Stimulated activated CD4-positive, alpha-beta T cell treated with anti-CD3 and anti-CD28 coated beads, Interleukin-15, amount 100 ng/mL, for 1 hour (primary cell): ENCODE measurements at places on chromosomes 5 and 9.

DNA sequence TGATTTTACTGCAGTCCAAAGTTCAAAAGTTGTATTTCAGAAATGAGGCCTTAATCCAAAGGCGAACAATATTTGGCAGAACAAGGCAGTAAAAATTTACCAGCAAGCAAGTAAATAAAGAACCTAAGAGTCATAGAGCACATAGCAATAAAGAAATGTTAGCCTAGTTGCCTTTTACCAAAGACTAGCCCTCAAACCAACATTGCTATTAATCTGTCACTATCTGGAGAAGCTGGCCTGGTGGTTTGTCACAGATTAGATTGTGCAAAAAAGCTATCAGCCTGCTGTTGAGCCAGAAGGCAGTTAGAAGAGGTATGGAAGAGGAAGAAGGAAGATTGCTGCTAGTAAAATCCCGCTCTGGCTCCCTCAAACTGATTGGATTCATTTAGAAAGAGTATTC, 304.7 kb upstream of the KLF4 start:
- DNase-seq: no peak

GRCh38 chr5:17317473-17317872, 100.0 kb downstream of the BASP1 start:
- DNase-seq: no peak

GRCh38 chr5:142167458-142167857, 58.9 kb downstream of the NDFIP1 start:
- no peak for DNase-seq

GRCh38 chr5:58457050-58457449, 2.8 kb downstream of the PLK2 start:
- no peak for DNase-seq

GRCh38 chr9:20297646-20298084, 324.6 kb downstream of the MLLT3 start:
- DNase-seq: no peak

DNA sequence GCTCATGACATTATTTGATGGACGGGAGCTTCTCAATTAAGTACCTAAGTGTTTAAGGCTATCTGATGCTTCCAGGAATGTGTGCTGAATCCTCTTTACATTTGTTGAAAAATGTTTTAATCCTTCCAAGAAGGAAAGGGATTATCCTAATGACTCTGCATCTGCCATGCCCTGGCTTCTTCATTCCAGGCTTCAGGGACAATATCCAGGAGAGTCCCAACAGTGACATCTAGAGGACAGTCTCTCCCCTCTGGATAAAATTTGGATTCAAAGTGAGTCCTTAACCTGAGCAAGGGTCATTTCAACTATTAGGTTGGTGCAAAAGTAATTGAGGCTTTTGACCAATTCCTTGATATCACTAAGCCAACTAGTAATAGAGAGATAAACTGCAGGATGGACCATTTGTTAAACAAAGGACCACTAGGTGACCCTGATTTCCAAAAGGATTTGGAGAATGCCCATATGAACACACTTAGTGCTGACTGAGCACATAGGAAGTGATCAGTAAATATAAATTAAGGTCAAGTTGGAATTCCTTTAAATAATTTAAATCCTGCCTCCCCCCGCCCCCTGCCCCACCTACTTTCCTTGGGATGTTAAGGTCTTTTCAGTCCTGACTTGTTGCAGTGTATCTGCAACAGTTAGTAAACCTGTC, 19.1 kb downstream of the TNFSF8 start:
- no peak for DNase-seq

DNA sequence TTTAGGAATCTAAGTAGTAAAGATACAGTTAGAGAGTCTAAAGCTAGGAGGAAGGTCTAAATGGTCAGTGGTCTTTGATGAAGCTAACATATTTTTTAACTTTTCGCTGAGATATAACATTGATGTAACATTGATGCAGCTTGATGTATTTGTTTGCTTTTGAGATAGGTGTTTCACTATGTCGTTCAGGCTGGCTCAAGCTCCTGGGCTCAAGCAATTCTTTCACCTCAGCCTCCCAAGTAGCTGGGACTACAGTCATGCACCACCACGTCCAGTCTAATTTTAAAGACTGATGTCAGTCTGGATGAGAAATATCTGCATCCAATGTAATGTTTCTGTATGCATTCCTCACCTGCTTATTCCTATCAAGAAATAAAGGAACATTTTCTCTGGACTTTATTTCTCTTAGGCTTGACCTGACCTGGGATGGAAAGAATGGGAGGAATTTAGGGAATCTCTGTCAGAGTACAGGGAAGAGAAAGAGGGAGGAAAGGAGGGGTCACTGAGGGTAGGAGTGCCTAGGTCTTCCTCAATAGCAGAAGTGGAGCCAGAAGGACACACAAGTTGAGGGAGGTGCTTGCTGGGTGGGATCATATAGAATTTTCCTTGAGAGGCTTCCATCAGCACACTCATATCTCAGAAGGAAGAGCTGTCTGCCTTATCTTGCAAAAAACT, 101.5 kb upstream of the GPBP1 start:
- no peak for DNase-seq

GRCh38 chr9:116207371-116208111, 54.0 kb downstream of the PAPPA start:
- no peak for DNase-seq

GRCh38 chr5:33319151-33319550, 121.6 kb upstream of the TARS1 start:
- DNase-seq: no peak

DNA sequence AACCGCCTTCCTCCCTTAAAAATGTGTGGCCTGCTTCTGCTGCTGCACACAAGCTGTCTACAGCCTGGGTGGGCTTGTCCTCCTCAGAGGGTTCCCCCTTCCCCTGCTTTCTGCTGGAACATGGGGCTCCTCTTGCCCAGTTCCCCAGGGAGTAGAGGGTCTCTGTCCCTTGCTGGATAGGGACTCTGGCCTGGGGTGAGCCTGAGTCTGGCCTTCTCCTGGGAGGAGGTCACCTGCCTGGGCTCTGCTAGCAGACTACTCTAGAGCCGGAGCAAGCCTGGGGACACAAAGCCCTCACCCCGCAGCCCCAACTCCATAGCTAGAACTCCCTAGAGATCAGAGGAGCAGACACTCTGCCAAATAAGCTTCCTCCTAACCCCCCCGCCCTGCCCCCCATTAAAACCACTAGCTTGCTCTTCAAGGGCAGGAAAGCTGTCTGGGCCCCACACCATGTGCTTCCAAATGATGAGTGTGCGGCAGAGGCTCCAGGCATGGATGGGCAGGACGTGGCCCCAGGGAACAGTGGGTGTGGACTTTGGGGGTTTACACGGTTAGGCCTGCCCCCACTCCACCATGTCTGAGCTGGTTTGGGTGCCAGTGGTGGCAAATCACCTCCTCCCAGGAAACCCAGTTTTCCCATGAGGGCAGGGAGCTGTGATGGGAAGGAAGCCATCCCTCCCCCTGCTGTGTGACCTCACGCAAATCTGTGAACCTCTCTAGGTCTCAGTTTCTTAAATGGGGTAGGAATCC, 10.0 kb downstream of the TCF7 start:
- no peak for DNase-seq

- DNase-seq: no peak
These were observed 62.8 kb downstream of the IPPK start for GRCh38 chr9:92607088-92607487.

DNA sequence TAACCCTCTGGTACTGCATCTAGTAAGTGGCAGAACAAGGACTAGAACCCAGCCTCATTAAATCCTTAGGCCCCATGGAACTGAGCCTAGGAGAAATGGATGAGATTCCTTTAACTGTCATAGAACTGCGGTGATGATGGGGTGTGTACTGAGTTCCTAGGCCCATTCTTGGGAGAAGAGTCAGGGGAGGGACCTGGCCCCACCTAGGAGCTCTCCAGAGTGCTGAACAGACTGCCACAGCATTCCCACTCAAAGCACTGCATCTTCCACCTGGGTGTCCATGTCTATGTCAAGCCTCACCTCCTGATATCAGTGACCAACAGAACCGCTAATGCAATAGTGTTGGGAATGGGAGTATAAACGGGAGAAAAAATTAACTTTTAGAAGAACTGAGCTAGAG, 36.6 kb downstream of the TTLL11 start:
- DNase-seq: no peak

GRCh38 chr5:66193419-66193818, 49.3 kb downstream of the SREK1 start:
- DNase-seq: no peak

DNA sequence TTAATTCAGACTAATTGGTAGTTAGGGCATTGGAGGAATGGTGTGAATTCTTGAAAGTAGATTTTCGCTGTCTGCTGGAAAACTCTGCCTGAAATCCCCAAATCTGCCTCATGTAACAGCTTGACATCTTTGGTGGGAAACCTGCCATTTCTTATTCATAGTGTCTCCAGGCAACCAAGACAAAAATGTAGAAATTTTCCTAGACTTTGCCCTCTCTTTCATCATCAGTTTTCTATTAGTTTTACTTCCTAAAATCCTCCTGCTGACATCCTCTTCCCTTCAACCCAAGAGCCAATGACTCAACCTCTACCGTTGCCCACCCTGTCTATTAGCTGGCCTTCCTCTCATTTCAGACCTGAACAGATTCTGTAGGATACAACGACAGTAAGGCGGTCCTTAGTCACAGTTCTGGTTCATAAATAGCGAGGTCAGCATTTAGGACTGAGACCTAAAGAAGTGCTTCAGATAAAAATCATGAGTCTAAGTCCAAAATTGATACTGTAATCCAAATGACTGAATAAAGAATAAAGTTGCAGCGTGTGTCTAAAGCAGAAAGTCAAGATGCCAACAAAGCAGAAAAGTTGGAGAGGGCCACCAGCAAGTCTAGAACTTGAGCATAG, 133.9 kb downstream of the MUSK start:
- no peak for DNase-seq

DNA sequence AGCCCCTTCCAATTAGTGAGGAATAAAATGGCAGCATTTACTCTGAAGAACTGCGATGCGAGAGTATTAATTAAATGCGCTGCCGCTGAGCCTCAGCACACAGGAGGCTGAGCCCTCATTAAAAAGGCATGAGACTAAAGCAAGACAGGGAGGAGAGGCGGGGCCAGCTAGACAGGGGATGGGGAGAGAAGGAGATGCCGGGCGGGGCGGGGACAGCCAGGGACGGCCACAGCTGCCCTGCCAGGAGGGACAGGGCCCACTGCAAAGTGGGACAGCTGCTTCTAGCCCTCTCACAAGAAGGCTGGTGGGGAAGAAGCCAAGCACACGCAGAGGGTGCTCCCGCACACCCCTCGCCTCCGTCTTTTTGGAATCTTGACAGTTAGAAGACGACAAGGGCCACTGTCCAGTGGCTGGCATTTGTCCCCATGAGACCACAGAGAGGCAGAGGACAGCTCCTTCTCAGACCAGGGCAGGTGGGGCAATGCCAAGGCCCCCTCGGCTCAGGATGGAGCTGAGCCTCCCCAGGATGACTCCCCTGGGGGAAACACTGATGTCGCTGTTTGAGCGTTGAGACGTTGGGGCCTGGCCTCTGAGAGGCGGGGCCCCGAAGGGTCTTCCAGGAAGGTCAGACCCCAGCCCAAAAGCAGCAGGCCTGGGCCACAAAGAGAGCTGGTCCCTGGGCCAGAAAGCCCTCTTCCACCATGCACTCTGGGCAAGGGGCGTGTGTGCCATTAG, 26.9 kb downstream of the ADAMTS2 start:
- DNase-seq: no peak

GRCh38 chr9:97723819-97724218, 26.7 kb upstream of the XPA start:
- DNase-seq: no peak

GRCh38 chr5:172760959-172761358, 10.0 kb downstream of the DUSP1 start:
- no peak for DNase-seq

GRCh38 chr9:93361995-93362394, 89.5 kb upstream of the FAM120A start:
- DNase-seq: no peak

DNA sequence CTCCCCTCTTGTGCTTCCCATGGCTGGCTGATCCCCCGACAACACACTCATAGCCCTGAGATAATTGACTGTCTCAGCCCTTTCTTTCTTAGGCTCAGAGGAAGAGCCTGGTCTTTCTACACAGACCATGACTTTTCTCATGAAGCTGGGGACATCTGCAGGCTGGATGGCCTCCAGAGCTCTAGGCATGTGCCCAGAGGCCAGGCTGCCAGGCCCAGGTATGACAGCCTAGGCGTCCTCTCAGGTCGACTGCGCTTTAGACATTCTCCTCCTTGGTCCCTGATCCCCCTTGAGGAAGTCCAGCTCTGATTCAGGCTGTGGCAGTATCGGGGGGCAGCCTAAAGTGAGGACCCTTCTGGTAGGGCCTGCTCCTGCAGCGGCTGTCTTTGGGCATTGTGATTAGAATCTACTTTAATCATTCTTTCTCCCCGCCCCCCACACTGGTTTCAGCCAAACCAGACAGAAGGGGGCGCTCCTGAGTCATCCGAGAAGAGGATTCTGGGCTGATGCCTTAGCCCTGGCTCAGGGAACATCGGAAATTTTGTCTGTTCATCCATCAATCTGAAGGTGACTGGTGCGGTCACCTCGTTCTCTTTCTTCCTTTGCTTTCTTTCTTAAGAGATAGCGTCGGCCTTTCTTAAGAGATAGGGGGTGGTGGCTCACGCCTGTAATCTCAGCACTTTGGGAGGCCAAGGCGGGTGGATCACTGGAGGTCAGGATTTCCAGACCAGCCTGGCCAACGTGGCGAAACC, 66.5 kb upstream of the HSPA9 start:
- DNase-seq: peak; percentile 58

- DNase-seq: no peak
These were observed 102.3 kb upstream of the LMX1B start for GRCh38 chr9:126511411-126511810.

DNA sequence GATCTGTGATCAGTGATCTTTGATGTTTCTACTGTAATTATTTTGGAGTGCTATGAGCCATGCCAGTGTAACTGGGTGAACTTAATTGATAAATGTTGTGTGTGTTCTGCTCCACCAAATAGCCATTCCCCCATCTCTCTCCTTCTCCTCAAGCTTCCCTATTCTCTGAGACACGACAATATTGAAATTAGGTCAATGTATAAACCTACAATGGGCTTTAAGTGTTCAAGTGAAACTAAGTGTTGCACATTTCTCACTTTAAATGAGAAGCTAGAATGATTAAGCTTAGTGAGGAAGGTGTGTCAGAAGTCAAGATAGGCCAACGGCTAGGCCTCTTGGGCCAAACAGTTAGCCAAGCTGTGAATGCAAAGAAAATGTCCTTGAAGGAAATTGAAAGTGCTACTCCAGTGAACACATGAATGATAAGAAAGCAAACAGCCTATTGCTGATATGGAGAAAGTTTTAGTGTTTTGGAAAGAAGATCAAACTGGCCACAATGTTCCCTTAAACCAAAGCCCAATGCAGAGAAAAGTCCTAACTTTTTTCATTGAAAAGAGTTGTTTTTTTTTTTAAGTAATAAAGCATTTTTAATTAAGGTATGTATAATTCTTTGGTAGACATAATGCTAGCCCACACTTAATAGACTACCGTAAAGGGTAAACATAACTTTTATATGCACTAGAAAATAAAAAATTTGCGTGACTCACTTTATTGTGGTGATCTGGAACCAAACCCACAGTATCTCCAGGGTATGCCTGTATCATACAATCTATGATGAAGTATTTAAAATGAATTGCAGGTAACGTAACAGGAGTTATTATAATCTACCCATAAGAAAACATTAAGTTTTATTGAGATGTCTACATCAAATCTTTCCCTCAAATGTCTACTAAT, 42.5 kb upstream of the ALDH1A1 start:
- DNase-seq: no peak
